Stimulated activated CD4-positive, alpha-beta T cell treated with anti-CD3 and anti-CD28 coated beads, Interleukin-1b, Interleukin-23, amount 100 ng/mL, for 4 hours (primary cell): ENCODE measurements at places on chromosomes 5 and 9.

GRCh38 chr5:30390095-30390494, 803.4 kb upstream of the CDH6 start:
- no peak for DNase-seq

DNA sequence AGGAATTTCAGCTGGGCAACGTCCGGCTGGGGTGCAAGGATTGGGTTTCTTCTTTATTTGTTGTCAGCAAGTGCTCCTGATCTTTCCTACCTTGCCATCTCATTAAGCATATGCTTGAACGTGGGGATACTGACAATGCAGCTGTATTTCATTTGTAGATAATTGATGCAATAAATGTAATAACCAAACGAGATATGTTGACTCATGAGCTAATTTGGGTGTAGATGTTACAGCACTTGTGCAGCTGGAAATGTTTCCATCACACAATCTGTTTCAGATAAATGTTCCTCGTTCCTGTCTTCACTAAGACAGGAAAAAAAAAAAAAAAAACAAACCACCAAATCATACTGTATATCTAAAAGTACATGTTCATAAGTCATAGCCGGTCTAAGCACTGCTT, 123.8 kb downstream of the DMRT2 start:
- DNase-seq: no peak

DNA sequence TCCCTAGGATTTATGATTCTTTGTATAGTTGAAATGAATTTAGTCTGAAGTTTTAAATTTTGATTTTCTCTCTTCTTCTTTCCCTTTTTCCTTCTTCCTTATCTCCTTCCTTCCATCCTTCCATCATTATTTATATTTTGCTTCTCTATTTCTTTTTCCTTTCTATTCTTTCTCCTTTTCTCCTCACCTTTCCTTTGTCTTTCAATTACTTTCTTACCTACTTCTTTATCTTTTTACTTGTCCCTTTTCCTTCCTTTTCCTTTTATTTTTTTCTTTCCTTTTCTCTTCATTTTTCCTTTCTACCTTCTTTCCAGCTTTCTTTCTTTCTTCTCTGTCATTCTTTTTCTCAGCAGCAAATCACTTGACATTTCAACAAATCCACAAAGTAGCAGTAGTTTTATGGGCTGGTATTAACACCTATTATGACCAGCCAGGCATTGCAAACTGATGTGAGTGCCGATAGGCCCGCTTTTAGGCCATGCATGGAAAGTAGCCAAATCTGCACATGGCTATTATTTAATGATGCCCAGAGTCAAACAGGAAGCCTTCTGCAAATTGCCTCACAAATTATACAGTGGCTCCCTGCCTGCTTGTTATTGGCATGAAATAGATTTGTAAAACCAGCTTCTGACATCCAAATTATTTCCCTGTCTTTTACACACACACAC, 37.1 kb upstream of the NR3C1 start:
- DNase-seq: no peak

GRCh38 chr5:422323-423232, 20.4 kb upstream of the EXOC3 start:
- no peak for DNase-seq

DNA sequence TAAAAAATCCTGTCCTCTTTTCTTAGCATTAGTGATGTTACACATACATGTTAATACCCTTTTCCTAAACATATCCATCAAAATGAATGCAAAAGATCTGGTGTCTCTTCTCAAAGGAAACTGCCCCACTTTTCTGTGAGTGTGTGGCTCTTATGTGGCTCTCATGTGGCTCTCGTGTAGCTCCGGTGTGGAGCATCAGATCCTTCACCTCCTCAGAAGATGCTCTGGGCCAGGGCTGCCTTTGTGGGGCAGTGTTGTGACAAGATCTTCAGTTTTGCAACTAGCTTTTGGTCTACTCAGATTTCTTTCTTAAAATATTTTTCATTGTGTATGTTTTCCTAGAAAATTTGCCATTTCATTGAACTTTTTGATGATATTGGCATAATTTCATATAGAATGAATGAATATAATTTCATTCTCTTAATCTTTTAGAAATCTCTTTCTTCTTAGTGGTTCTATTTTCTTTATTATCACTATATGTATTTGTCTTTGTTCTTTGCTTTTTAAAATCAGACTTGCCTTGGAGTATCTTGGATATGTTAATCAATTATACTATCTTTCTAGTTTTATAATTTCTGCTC, 19.4 kb downstream of the GARNL3 start:
- no peak for DNase-seq
